ENCODE measurements at places on chromosomes 5 and 9. TPM values are rescaled to one million over a fixed set of nuclear protein-coding genes. Genes with fewer than 3 reads are reported as not detected.

DNA sequence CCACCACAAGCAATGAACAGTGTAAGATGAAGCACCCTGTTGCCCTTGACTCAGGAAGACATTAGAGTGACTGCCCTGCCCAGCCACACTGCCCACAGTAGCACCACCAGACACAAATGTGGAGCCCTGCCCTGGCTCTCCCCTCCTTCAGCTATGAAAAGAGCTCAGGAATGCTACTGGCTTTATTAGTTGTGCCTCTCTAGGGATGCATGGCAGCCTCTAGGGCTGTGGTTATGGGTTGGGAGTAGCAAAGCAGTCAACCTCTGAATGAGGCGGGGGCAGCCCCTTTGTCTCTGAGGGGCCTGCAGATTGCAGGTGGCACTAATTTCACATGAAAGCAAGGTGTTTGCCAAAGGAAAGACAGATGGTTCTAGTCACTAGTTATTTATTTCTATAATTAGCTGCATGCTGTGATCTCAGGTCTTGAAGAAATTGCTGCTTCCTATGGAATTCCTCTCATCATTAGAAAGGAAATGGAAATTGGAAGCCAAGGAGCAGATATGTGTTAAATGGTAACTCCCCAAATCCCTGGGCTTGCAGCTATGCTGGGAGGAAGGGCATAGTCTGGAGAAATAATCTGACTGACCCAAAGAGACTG, 259.4 kb downstream of the TLR4 start:
- H3K4me1 ChIP-seq = no peaks in the 10 kb centered on the region
- H3K27me3 ChIP-seq = no peaks in the 10 kb centered on the region
- no peaks in the 10 kb centered on the region for H3K36me3 ChIP-seq
- no peak overlapping the region for H3K4me3 ChIP-seq

DNA sequence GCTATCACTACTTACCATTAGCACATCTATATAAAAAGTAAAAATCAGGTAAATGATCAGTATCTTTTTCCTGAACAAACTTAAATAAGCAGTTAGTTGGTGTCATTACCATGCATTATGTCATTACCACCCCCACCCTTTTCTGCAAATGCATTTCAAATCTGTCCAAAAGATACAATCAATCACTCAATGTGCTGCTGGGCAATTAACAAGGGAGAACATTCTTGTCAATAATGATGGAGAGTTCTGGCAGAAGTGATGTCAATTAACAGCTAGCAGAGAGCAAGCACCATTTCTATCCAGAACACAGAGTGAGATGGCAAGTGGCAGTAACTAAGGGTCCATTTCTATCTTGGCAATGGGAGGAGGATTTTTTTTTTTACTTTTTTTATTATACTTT, 3.5 kb upstream of the PDE4D start:
- peaks cover 10% of the 10 kb centered on the region for H3K4me1 ChIP-seq
- no peak for DNase-seq
- no peaks in the 10 kb centered on the region for H3K36me3 ChIP-seq
- H3K4me3 ChIP-seq = no peak overlapping the region
- H3K27ac ChIP-seq = no peak overlapping the region

- no peak for DNase-seq
- H3K36me3 ChIP-seq = no peaks in the 10 kb centered on the region
- no peaks in the 10 kb centered on the region for H3K4me1 ChIP-seq
Measured at GRCh38 chr9:96086936-96087571, 211.6 kb downstream of the ERCC6L2 start.

NRG2 gene
- total RNA-seq = 1.9 TPM

C9orf50 gene
- total RNA-seq = not detected

All from right atrium auricular region (tissue), 2 donors.